SW 1271 (cell line): ENCODE measurements at places on chromosomes 7 and 10.

- DNase-seq, result no peak
These were observed 1.1 kb upstream of the GNAI1 start for GRCh38 chr7:80133361-80134114.

GRCh38 chr7:55271661-55272060 lies 93.5 kb upstream of the LANCL2 start:
- no peak for DNase-seq

DNA sequence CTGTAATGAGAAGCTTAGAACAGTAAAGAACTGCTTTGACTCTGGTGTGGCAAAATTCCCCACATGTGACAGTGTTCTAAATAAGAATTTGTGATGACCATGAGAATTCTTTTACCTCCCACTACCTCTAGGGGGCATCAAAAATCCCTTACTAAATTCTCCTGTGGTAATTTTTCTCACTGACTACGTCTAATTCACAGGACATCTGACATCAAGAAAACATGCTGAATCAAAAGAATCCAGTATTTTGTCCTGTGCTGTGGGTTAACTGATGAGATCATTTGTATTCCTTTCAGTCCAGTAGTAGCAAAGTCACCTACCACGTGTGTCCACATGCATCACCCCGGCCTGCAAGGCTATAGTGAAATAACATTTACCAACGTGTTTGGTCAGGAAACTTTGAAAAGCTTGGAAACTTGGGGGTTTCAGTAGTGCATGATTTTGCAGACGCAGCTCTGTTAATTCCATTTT lies 103.8 kb downstream of the ATE1 start:
- no peak for DNase-seq

GRCh38 chr10:47409171-47409865 lies 25.2 kb upstream of the ZNF488 start:
- no peak for DNase-seq

- no peak for DNase-seq
These were observed 134.8 kb upstream of the NAMPT start for GRCh38 chr7:106419455-106420182.

DNA sequence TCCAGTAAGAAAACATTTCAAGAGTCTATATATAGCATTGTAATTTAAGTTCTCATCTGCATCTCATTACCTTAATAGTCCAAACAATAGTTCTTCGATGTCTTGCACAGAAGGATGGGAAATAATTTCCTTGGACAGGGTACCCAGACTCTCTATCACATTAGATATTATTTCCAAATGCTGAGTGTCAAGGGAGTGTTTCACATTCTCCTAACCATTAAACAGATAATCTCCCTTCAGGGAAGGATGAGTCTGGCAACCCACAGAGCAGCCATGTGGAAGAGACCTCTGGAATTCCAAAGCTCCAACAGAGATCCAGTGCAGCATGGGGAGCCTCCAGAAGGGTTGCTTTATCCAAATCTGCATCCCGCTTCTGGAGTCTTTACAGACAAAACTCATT lies 89.6 kb downstream of the FZD1 start:
- no peak for DNase-seq

GRCh38 chr7:158378978-158379377 lies 208.6 kb downstream of the PTPRN2 start:
- DNase-seq, result no peak

DNA sequence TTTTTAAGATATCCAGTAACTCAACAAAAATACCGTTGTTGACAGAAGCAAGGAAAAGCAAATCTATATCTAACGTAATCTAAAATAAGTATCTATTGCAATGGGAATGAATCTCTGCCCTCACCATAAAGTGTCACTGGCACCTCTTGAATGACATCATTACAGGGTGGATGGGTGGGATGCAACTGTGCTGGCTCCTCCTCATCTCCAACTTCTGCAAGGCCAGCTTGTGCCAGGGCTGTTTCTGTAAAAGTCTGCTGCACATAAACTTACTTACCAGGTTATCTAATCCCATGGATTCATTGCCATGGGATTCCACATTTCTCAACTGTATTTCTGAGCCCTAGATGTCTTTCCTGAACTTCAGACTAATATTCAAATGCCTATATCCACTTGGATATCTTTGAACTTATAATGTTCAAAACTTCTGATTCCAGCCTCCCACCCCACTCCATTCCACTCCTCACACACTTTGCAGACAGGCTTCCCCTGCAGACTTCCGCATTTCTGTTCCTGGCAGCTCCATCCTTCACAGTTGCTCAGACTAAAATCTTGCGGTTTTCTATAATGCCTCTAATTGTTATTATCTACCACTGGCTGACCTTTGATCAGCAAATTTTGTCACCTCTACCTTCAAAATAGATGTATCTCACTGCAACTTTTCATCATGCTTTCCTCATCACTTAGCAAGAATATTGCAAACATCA lies 10.7 kb downstream of the FGL2 start:
- no peak for DNase-seq

DNA sequence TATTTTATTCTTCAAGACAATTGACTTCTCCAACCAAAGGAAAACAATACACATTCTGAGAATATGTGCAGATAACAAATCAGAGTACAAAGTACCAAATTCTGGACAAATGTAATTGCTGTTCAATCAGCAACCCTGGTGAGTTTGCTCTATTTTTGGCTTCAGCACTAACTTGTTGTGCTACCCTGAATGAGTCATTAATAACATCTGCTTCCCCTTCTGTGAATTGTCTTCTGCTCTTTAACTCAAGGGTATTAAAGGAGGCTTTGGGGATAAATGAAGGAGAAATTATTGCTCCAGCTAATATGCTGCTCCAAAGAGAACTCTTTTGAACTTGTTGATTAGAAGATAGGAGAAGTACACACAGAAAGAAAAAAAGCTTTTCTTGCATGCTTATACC lies 459.3 kb downstream of the HTR7 start:
- DNase-seq, result no peak

DNA sequence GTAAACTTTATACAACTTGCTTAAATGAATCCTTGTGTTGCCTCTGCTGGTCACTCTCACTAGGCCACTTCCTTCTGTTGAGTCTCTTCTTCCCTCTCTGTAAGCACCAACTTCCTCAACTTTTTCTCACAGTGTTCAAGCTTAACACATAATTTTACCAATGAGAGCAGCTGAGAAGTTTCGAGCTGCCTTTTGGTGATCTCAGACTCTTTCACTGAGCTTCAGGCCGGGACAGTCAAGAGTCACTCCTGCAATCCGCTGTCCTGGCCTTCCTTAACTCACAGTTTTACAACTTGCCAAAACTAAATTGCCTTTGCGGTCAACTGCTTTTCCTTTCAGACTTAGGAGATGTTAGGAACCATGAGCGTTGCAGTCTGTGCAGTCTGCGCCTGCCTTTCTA lies 47.4 kb downstream of the PRPF18 start:
- DNase-seq, result no peak

- DNase-seq, result no peak
These were observed 5.6 kb downstream of the DENND11 start for GRCh38 chr7:141696348-141696747.

DNA sequence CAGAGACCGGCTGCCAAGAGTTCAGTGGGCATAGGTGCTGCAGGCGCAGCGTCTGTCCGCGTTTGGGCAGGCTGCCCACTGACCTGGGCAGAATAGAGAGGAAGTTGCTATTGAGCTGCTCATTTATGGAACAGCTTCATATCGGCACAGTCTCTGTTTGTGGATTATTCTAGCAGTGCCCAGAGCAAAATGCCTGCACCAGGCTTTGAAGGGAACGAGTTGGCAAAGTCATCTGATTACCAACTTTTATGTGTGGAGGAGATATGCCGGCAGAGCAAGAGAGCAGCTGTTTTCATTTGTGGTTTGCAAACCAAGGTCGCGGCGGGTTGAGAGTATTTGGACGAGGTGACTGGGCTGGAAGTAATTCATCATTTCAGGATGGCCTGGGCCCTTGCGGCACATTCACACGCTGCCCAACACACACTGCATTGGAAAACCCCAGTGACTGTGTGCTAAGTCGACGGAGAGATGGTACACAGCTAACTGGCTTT lies 228.5 kb downstream of the TCERG1L start:
- no peak for DNase-seq

- DNase-seq, result peak; percentile 46
These were observed 909 bp upstream of the CC2D2B start for GRCh38 chr10:95906677-95907455.

- no peak for DNase-seq
These were observed 5.8 kb downstream of the CTBP2 start for GRCh38 chr10:125154529-125154928.
